Tibial artery (tissue), 4 donors: ENCODE measurements at places on chromosomes 2 and 18.

GRCh38 chr18:6624661-6625311 is 104.7 kb upstream of the ARHGAP28 start:
- no peak overlapping the region for H3K4me3 ChIP-seq
- no peaks in the 10 kb centered on the region for H3K27me3 ChIP-seq
- no peaks in the 10 kb centered on the region for H3K4me1 ChIP-seq
- DNase-seq: no peak
- no peak overlapping the region for H3K27ac ChIP-seq
- H3K36me3 ChIP-seq: no peaks in the 10 kb centered on the region

DNA sequence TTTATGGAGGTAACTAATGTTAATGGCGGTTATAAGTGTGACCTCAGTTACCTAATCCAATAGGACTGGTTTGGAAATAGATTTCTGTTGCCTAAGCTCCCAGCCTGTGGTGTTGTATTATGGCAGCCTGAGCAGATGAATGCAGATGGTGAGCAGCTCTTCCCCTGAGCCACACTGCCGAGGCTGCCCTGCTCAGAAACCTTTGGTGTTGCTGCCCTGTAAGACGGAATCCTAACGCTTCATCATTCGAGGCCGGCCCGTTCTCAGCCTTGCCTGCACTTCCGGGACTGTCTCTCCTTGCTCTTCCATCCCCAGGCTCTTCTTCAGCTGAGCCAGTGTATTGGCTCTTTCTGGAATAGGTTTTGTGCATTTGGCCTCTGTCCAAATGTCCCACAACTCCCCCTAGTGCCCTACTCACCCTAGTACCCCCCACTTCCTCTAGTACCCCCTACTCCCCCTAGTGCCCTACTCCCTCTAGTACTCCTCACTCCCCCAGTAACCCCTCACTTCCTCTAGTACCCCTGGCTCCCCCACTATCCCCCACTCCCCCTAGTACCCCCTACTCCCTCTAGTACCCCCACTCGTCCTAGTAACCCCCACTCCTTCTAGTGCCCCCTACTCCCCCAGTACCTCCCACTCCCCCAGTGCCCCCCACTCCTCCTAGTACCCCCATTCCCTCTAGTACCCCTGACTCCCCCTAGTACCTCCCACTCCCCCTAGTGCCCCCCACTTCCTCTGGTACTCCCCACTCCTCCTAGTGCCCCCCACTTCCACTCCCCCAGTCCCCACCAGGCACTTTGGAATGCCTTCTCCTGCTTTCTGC is 106.0 kb upstream of the TAF1B start:
- no peak for DNase-seq
- no peak overlapping the region for H3K27ac ChIP-seq
- no peaks in the 10 kb centered on the region for H3K36me3 ChIP-seq
- H3K4me3 ChIP-seq: no peak overlapping the region

GRCh38 chr18:70149616-70150301 is 55.7 kb downstream of the RTTN start:
- H3K36me3 ChIP-seq: peaks cover 53% of the 10 kb centered on the region
- no peaks in the 10 kb centered on the region for H3K27me3 ChIP-seq
- no peak overlapping the region for H3K4me3 ChIP-seq

GRCh38 chr2:44645937-44646336 is 284.2 kb downstream of the CAMKMT start:
- H3K27ac ChIP-seq: no peak overlapping the region
- no peaks in the 10 kb centered on the region for H3K36me3 ChIP-seq
- H3K27me3 ChIP-seq: no peaks in the 10 kb centered on the region
- no peak for DNase-seq
- no peaks in the 10 kb centered on the region for H3K4me1 ChIP-seq

- no peaks in the 10 kb centered on the region for H3K27me3 ChIP-seq
- H3K4me3 ChIP-seq: no peak overlapping the region
- peak; percentile 88 for DNase-seq
- no peaks in the 10 kb centered on the region for H3K4me1 ChIP-seq
Observed at GRCh38 chr2:21052044-21052443, 8.2 kb upstream of the APOB start.

- peaks cover 7% of the 10 kb centered on the region for H3K36me3 ChIP-seq
- DNase-seq: no peak
- H3K27ac ChIP-seq: peak overlapping the region; percentile 88
- peaks cover 22% of the 10 kb centered on the region for H3K4me1 ChIP-seq
- H3K27me3 ChIP-seq: no peaks in the 10 kb centered on the region
- H3K4me3 ChIP-seq: peak overlapping the region; percentile 60
Observed at GRCh38 chr2:73896362-73897239, 3.8 kb downstream of the ACTG2 start.

DNA sequence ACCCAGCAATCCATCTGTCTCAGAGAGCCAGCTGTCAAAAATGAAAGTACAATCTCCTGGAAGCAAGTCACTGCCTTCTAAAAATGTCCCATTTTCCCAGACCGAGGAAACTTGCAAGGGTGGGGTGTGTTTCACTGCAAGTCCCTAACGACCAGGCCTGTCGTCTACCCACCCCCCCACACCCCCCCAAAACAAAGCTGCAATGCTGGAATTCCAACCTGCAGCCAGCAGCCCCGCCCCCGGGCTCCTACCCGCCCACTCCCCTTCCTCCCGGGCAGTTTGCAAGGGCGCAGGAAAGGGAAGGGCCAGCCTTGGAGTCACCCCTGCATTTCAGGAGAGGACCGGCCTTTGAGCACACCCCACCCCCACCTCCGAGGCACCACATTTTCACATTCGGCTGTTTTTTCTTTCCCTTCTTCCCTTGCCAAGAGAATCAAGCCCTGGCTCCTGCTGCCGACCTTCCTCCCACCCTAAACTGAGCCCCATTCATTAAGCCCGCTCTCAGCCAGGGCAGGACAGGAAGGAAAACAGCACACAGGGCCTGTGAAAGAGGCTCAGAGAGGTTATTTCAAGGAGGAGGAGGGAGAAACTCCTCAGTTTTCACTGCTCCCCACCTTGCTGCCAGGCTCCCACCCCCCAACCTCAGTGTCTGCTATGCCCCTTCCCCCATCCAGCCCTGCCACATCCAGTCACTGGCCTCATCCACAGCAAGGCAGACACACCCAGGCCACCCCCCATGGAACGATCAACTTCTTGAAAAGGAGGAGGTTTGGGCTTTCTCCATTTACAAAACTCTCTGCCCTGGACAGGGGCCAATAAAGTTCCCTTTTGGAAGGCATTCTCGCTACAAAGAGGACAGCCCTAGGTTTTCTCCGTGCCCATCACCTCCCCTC is 11.3 kb downstream of the SMAD7 start:
- H3K27ac ChIP-seq: peak overlapping the region; percentile 99
- H3K27me3 ChIP-seq: no peaks in the 10 kb centered on the region
- H3K4me3 ChIP-seq: peak overlapping the region; percentile 98
- DNase-seq: no peak

GRCh38 chr2:240935103-240935876 is 29.2 kb downstream of the CROCC2 start:
- no peak for DNase-seq
- H3K36me3 ChIP-seq: no peaks in the 10 kb centered on the region
- no peaks in the 10 kb centered on the region for H3K4me1 ChIP-seq
- H3K27me3 ChIP-seq: no peaks in the 10 kb centered on the region
- no peak overlapping the region for H3K4me3 ChIP-seq

GRCh38 chr18:45482286-45482685 is 133.0 kb upstream of the SLC14A2 start:
- DNase-seq: no peak
- H3K36me3 ChIP-seq: no peaks in the 10 kb centered on the region
- no peaks in the 10 kb centered on the region for H3K27me3 ChIP-seq
- no peak overlapping the region for H3K4me3 ChIP-seq
- no peak overlapping the region for H3K27ac ChIP-seq

- no peaks in the 10 kb centered on the region for H3K27me3 ChIP-seq
- H3K4me3 ChIP-seq: no peak overlapping the region
- H3K27ac ChIP-seq: no peak overlapping the region
- DNase-seq: no peak
Observed at GRCh38 chr2:206144383-206144782, 14.9 kb downstream of the NDUFS1 start.

DNA sequence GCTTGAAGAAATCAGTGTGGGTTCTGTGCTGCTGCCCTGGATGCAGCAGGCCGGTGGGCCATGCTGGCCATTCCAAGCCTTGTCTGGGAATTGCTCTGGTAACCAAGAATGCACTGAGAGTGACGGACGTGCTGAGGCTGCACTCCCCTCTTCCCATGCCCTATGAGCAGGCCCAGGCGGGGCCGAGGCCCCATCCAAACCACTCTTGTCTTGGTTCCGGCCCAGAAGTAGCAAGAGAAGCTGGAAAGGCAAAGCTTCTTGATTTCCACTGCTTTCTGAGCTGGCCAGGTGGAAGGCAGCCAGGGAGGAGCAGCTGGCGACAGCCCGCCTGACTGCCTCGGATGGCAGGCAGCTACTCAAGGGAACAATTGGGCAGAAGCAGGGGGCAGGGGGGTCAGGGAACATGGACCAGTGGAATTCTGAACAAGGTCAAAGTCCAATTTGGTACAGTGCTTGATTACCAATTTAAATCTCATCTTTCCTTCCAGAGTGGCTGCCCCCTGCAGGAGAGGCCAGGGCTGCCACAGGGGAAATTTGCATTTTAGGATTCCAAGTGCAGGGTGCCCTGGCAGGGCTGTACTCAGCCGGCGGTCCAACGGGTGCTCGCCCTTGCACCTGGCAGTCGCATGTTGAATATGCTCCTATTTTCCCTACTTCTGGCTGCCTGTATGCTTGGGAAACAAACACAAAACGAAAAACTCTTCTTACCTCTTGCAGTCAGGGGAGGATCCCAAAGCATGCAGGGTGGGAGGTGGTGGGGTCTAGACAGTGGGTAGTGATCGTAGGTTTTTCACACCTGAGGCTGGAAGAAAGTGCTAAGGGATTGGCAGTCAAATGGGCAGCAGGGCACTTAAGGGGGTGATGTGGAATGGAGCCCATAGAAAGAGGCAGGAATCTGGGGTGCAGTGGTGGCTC is 67.3 kb downstream of the LIPG start:
- H3K27ac ChIP-seq: no peak overlapping the region
- no peak overlapping the region for H3K4me3 ChIP-seq
- H3K27me3 ChIP-seq: peaks cover 5% of the 10 kb centered on the region
- no peaks in the 10 kb centered on the region for H3K36me3 ChIP-seq

DNA sequence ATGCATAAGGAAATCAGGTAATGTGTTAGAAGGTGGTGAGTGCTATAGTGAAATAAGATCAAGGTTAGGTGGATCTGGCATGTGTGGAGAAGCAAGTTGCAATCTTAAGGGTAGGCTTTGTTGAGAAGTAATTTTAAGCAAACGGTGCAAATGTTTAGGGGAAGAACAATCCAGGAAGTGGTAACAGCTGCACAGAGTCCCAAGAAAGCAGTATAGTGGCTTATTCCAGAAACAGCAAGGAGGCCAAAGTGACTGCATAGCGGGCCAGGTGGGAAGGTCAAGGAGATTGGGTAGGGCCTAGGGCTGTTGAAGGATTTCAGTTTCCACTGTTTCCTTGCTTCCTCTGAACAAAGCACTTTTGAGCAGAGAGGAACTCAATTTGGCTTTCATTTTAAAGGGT is 30.0 kb upstream of the RAB1A start:
- no peaks in the 10 kb centered on the region for H3K36me3 ChIP-seq
- H3K27ac ChIP-seq: no peak overlapping the region
- peaks cover 12% of the 10 kb centered on the region for H3K4me1 ChIP-seq
- DNase-seq: no peak
- no peaks in the 10 kb centered on the region for H3K27me3 ChIP-seq
- H3K4me3 ChIP-seq: no peak overlapping the region

DNA sequence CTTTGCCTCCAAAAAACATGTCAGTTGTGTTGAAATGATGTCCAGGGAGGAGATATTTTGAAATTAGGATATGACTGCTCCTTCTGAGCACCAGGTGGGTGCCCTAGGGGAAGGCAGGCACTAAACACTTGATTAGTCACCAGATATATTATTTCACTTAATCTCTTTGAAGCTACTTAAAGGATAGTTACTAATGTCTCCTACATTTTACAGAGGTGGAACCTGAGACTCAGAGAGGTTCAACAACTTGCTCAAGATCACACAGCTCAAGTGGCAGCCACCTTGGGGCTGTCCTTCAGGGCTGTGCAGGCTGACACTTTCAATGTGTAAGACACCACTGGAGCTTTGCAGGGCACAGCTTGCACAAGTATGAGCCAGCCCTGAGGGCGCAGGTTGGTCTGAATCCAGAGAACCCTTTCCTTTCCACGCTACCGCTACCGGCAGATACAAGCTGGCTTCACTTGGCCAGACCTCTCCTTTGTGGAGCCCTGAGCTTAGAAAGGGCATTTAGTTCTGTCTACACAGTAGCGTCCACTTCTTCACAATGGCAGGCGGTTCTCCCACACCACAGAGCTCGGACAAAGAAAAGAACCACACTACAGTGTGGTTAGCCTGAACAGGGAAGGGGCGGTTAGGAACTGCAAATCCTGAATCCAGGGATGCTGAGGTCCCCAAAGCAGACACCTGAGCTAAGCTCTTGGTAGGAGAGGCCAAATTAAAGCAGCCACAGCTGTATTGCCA is 16.4 kb downstream of the ALPK2 start:
- no peaks in the 10 kb centered on the region for H3K4me1 ChIP-seq
- H3K27me3 ChIP-seq: no peaks in the 10 kb centered on the region
- no peak overlapping the region for H3K27ac ChIP-seq
- DNase-seq: no peak

GRCh38 chr2:172248785-172249187 is 146.1 kb upstream of the DLX2 start:
- H3K4me1 ChIP-seq: no peaks in the 10 kb centered on the region
- no peaks in the 10 kb centered on the region for H3K27me3 ChIP-seq
- H3K4me3 ChIP-seq: no peak overlapping the region
- H3K36me3 ChIP-seq: no peaks in the 10 kb centered on the region

DNA sequence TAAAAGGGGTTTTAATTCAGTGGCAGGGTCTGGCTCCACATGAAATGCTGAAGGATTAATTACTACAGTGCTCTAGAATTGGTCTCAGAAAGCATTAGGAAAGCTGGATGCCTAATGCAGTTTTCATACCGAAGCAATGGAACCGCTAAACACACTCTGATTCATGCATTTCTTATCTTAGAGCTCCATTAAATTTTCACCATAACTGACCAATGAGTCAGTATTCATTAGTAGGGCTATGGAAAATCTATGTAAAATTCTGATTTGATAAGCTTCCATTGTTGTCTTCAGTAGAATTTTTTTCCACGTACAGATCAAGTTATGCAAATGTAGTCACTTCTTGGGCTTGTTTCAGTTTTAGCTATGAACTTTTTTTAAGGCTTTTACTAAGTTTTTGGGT is 359.9 kb downstream of the ARHGAP15 start:
- no peaks in the 10 kb centered on the region for H3K4me1 ChIP-seq
- DNase-seq: no peak
- H3K36me3 ChIP-seq: no peaks in the 10 kb centered on the region

DNA sequence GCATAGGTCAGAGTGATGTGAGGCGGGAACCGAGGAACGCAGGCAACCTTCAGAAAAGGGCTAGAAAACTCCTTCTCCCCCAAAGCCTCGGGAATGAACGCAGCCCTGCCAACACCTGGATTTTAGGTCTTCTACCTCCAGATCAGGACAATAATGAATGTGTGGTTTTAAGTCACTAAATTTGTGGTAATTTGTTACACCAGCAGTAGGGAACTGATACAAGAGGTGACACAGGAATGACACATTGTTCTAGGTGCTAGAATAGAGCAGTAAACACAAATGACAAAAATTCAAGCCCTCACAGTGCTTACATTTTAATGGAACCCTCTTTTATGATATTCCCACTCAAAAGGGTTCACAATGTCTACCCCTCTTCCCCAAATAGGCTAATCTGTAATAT is 39.2 kb upstream of the EML4 start:
- no peak overlapping the region for H3K4me3 ChIP-seq
- no peaks in the 10 kb centered on the region for H3K36me3 ChIP-seq
- H3K27ac ChIP-seq: no peak overlapping the region
- no peaks in the 10 kb centered on the region for H3K4me1 ChIP-seq
